ENCODE measurements at places on chromosomes 7 and 10.

- DNase-seq = no peak
Measured at GRCh38 chr10:102720775-102721301, 6.4 kb downstream of the SFXN2 start.

DNA sequence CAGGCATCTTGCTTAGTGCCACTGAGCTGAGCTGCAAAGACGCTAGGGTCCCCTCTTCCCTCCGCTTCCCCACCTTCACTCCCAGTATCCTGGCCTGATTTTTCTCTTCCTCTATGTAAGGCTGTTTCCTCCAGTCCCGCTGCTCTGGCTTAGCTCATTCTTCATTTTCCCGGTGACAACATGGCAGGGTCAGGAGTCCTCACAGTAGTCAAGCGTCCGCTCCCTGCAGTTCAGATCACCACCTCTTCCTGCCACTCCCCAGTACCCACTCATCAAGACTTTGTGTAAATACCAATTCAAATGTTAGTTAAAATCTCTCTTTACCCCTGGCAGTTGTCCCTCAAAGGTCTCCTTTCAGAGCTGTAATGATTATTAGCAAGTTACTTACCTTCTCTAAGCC, 650.4 kb upstream of the CELF2 start:
- DNase-seq = no peak

DNA sequence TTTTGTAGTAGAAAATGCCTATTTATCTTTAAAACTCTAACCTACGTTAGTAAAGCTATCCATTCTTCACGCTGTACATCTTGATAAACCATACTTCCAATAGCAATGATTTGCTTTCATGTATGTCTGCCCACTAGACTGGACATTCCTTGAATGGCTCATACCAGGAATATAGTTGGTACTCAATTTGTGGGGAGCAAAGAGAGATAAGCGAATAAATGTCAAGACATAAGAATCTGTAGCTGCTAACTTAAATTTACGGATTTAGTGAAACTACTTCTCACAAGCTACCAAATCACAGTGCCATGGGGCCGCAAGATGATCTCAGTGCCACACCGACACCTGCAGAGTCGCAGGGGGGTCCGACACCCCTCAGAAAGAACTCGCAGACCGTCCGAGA, 763 bp upstream of the RALA start:
- DNase-seq = no peak

- no peak for DNase-seq
Measured at GRCh38 chr10:21831986-21832820, 171.3 kb downstream of the DNAJC1 start.

DNA sequence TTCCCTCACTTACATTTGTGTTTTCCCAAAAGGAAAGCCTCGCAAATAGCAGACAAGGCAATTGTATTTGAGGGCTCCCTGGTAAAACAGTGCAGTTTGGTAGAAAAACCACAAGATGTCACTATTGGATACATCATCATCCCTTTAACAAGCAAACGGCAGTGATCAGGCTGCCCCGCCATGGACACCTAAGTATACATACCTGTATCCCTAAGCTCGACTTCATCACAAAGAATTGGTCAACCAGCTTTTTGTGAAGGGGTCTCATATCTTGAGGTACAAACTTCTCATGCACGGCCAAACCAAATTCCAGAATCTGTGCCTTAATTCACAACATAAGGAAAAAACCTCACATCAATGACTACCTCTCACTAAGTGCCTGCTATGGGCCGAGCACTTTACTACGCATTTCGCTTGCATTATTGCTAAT, 179.5 kb upstream of the IMMP2L start:
- peak; percentile 79 for DNase-seq

DNA sequence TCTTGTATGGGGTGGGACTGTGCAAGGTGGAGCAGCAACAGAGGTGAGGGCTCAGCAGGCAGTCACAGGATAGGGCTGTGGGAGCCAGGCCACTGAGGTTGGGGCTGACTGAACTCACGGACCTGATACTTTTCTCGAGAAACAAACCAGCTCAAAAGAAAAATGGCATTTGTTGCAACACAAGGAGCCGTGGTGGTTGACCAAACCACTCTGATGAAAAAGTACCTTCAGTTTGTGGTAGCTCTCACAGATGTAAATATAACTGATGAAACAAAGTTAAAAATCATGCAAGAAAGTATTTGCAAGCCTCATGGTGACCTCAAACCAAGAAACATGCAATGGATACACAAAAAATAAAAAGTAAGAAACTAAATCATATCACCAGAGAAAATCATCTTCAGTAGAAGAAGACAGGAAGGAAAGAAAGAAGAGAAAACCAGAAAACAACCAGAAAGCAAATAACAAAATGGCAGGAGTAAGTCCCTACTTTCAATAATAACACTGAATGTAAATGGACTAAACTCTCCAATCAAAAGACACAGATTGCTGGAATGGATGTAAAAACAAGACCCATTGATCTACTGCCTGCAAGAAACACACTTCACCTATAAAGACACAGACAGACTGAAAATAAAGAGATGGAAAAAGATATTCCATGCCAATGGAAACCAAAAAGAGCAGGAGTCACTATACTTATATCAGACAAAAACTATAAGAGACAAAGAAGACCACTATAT, 48.9 kb upstream of the DUSP5 start:
- no peak for DNase-seq

DNA sequence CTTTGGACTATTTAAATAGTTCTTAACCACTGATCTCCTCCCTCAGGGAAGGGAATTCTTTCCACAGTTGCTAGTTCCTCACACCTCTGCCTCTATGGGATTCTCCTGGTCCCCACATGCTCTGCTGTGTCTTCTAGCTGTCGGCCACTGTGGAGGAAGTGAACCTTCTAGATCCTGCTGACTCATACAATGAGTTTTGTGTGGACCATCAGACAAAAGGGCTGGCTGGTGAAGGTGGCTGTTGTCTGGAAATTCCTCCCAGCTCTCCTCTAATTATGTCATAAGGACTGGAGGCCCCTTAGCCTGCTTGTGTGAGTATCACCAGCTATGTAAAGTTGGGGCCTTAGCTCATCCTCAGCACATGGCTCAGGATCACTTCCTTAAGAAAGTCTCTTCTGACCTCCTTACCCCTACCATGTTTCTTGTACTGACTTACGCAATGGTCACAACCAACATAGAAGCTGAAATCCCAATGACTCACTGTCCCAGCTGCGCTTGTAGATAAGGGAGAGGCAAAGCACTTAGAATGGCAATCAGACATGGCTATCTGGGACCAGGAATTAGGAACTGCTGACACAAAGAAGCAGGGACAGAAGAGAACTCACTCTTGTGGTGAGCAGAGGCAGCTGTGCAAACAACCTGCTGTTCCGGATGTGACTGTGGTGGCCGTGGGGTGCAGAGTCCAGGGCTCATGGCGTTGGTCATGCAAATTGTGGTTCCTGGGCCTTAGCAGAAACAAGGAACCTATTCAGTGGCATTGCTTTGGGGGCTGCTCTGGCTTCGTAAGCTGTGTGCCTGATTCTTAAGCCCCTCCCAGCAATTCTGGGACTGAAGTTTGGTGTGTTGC, 2.5 kb upstream of the MACC1 start:
- DNase-seq = peak; percentile 36

DNA sequence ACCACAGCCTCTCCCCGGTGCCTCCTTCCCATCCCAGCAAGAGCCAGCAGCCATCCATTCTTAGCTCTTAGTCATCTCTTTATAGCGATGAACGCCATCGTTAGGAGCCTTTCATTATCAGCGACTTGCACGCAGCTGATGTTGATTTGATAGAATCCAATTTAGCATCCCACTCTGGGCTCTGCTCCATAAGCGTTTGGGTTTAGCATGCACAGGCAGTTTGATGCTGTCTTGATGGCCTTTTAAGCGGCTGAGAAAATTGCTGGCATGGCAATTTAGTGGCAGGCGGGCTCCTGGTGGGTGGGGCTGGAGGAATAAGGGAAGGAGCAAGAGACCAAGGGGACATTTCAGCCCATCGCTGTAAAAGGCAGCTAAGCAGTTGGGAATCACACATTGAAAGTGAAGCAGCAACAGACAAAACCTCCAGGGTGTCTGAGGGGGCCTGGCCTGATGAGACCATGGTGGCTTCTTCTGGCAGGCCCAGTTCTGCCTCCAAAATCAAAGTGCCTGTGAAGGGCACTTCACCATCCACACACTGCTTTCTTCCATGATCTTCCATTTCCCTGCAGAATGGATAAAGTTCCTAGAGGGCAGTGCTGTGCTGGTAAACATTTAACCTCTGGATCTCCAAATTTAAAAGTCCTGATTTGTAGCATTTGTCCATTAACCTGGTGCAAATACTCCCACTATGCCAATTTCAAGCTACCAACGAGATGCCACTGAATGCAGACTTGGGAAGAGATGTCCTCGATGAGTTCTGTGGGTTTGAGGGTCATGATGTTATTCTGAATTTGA, 107.8 kb upstream of the PLXNA4 start:
- no peak for DNase-seq

DNA sequence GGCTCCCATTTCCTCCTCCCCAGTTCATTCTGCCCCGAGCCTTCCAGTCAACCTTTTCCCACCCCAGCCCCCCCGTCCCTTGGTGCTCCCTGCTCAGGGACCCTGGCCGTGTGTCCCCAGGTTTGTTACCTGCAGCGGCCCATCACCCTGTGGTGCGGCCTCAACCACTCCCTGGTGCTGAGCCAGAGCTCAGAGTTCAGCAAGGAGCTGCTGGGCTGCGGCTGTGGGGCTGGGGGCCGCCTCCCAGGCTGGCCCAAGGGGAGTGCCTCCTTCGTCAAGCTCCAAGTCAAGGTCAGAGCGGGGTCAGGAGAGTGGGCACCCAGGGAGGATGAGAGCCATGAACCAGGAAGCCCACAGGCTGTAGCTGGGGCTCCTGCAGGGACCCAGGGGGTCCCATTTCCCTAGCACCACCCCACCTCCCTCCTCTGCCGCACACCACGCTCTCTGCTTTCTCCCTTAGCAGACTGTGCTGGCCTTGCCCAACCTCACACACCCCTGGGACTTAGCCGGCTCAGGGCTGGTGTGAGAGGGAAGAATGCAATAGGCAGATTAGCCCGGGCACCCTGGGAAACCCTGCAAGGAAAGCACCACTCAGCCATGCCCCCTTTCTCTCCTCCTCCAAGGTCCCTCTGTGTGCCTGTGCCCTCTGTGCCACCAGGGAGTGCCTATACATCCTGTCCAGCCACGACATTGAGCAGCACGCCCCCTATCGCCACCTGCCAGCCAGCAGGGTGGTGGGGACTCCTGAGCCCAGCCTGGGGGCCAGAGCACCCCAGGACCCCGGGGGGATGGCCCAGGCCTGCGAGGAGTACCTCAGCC, 2.0 kb upstream of the PCOLCE start:
- DNase-seq = no peak

GRCh38 chr7:98252425-98253054, 508 bp upstream of the TECPR1 start:
- no peak for DNase-seq

GRCh38 chr7:90677486-90678404, 81.6 kb downstream of the CDK14 start:
- no peak for DNase-seq

- DNase-seq = no peak
Measured at GRCh38 chr7:107555893-107556292, 7.8 kb downstream of the COG5 start.

GRCh38 chr10:116082206-116082605, 190.8 kb downstream of the GFRA1 start:
- no peak for DNase-seq

- no peak for DNase-seq
Measured at GRCh38 chr7:42618651-42619360, 293.1 kb downstream of the C7orf25 start.

DNA sequence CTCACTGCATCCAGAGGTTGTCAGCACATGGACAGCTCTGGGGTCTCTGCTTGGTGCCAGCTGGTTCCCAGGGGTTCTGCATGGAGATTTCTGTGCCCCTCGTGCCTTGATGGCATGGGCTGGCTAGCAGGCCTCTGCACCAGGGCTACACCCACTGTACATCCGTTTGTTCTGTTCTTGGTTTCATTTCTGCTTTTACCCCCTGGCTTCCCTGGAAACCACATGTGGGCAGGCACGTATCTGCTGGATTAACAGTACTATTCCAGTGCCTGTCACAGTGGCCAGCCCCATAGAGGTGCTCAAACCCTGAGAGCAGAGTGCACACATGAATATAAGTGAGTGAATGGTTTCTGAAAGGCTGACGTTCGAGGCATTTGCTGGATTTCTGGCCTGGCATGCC, 207.2 kb upstream of the GPR26 start:
- no peak for DNase-seq

GRCh38 chr10:96585736-96586418, 935 bp downstream of the TM9SF3 start:
- DNase-seq = no peak

- DNase-seq = no peak
Measured at GRCh38 chr10:6701289-6701688, 121.2 kb upstream of the PRKCQ start.

DNA sequence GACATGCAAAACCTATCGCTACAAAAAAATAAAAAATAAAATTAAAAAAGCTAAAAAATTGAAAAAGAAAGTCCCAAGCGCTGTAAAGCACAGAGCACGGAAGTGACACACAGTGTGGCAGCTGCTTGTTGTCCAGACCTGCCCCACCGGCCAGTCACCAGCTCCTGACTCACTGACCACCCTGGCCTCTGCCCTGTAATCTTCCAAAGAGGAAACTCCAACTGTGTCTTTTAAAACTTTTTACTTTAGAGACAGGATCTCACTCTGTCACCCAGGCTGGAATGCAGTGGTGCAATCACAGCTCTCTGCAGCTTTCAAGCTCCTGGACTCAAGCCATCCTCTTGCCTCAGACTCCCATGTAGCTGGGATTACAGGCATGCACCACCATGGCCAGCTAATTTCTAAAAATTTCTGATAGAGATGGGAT, 23.6 kb downstream of the GNA12 start:
- DNase-seq = no peak

- DNase-seq = no peak
Measured at GRCh38 chr10:110181451-110181850, 26.0 kb upstream of the MXI1 start.

DNA sequence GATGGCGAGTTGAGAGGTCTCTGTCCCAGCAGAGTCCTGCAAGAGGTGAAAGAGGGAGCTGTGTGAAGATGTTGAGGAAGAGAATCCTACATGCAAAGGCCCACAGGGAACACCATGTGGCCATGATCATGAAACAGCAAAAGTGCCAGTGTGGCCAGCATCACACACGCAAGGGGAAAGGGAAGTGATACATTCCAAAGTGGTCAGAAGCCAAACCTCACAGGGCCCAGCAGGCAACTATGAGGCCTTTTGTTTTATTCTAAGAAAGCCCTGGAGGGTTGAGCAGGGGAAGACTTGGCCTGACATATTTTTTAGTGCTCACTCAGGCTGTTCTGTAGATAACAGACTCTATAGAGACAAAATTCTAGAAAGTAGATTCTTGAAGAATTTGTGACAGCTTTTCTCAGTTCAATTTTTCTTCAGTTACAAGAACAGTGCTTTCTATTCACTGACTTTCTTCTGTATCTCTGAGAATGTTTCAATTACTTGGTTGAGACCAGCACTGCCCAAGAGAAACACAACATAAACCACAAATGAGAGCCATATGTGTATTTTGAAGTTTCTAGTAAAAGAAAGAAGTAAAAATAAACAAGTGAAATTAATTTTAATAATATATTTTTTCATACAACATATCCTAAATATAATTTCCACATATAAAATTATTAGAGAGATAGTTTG, 82.3 kb downstream of the HTR7 start:
- DNase-seq = peak; percentile 5
